Kasumi-1 (cell line): ENCODE measurements at places on chromosomes 2 and 18.

DNA sequence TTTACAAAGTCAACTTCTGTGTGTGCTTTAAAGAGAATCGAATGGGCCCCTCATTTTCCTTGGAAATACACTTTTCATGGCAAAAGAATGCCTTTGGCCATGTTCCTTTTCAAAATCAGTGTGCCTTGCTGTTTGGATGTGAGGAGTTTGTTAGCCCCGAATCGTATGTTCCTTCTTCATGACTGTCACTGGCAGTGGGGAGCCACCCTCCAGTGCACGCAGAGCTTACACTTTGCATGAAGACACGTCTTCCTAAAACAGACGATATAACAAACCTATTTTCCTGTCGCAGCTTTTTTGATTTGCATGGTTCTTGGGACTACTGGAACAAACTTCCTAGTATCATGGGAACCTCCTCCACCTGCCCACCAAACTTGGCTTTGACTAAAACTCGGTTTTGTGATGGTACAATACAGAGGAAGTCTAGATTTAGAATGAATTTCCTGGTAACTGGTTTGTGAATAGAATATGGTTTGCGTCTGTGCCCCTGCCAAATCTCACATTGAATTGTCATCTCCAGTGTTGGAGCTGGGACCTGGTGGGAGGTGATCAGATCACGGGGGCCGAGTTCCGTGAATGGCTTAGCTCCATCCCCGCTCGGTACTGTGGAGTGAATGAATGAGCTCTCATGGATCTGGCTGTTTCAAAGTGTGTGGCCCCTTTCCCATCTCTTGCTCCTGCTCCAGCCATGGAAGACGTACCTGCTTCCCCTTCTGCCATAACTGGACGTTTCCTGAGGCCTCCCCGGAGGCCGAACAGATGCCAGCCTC lies 194.9 kb downstream of the TWIST2 start:
- DNase-seq = no peak

GRCh38 chr2:216495656-216496055 lies 3.0 kb upstream of the RPL37A start:
- peak; percentile 62 for DNase-seq

- DNase-seq = no peak
These were observed 16.5 kb upstream of the VIT start for GRCh38 chr2:36680012-36680411.

- DNase-seq = no peak
These were observed 347.3 kb downstream of the ARHGAP15 start for GRCh38 chr2:143476336-143477087.

DNA sequence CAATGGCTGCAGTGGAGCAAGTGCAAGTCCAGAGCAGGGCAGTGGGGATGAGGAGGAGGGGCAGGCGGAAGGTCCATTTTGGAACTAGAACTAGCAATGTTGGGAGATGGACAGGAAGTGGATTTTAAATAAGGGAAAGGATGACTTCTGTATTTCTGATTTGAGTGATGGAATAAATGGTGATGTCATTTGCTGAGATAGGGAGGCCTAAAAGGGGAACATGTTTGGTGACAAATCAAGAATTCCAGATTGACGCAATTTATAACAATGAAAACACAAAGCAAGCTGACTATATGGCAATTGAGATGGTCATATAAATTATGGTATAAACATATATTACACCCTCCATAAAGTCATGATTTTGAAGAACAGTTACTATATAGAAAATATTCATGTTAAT lies 209.3 kb downstream of the SS18 start:
- no peak for DNase-seq
